ENCODE measurements at places on chromosomes 1 and 21.

DNA sequence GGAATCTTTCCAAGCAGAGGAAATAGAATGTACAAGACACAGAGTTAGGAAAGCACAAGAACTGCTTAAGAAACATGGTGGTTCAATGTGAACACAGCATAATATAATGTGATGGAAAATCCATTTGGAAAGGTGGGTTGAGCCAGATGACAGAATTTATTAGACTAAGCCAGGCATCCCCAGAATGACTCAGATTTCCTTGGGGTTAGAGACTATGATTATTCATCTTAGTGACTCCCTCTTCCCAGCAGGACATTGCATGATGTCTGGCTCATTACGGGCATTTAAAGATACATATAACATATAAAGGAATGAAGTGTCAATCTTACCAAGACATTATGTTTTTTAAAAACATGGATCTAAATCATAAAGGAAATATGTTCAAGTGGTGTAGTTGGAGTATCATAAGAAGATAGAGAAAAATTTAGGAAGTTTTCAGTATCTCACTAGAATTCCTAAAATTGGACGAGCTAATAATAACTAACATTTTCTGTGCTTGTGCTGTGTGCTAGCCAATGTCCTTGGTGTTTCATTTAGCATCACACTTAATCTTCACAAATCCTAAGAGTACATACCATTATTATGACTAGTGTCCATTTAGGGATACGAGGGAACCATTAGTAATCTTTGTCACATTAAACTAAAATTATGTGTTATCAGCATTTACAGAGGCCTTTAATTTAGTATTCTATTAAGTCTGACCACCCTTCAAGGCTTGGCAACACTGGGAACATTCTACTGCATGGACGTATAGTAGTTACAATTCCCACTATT is 41.0 kb upstream of the ST6GALNAC5 start:
- no peaks in the 10 kb centered on the region for H3K27me3 ChIP-seq
- no peak overlapping the region for H3K27ac ChIP-seq
- DNase-seq, result no peak
- H3K36me3 ChIP-seq, result no peaks in the 10 kb centered on the region

DNA sequence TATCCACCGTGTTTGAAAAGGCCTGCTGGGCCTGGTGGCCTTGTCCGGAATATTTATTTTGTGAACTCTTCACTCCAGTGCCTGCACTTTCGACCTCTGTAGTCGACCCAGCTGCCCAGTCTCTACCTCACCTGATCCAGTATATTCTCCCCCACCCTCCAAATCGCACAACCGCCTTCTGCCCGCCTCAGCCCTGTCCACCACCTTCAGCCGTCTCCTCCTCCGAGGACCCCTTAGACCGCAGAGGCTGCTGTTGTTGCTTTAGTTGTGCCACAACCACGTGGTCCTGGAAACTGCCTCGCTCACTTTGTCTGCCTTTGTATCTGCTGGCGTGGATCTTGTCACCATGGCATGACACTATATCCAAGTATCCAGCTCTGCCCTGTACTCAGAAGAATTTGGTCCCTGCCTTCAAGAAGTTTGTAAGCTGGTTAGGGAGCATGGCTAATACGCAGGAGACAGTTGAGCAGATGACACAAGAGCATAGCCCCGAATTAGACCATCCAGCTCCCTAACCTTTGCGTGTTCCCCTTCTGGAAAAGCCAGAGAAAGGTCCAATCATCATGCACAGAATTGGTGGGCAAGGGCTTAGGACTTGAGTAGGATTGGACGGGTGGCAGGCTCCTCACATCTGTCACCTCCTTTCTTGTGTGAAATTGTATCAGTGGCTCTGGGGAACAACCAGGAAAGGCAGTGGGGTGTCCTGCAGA is 1.5 kb downstream of the PHGDH start:
- no peak for DNase-seq
- peak overlapping the region; percentile 75 for H3K4me3 ChIP-seq
- H3K27me3 ChIP-seq, result no peaks in the 10 kb centered on the region
- peak overlapping the region; percentile 68 for H3K27ac ChIP-seq
- no peaks in the 10 kb centered on the region for H3K36me3 ChIP-seq

DNA sequence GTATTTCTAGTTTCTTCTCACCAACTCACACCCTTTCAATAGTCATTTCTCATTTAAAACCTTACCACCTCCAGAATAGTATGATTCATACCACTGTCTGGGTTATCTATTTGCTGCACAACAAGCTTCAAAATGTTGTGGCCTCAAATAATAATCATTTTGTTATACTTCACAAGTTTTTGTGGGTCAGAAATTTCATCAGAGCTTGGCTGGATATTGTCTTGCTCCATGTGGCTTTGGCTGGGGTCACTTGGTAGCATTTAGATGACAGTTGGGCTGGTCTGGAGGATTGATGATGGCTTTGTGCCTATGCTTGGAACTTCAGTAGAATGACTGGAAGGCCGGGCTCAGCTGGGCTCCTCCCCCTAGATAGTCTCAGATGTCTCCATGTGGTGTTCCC is 66.0 kb downstream of the TGFB2 start:
- H3K27me3 ChIP-seq, result no peaks in the 10 kb centered on the region
- H3K4me1 ChIP-seq, result no peaks in the 10 kb centered on the region
- no peak overlapping the region for H3K4me3 ChIP-seq
- no peaks in the 10 kb centered on the region for H3K36me3 ChIP-seq

DNA sequence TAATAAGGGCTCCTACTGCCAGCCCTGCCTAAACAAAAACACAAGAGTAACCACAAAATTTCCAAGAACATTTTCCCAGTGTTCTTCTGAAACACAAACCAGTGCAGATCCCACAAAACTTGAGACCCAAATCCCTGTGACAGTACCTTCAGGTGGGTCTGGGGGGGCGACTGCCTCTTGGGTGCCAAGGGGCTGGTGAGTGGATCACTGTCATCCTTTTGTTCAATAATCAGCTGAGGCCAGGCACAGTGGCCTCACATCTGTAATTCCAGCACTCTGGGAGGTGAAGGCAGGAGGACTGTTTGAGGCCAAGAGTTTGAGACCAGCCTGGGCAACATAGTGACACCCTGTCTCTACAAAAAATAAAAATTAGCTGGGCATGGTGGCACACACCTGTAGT is 87.6 kb downstream of the GLIS1 start:
- H3K4me3 ChIP-seq, result no peak overlapping the region
- no peaks in the 10 kb centered on the region for H3K27me3 ChIP-seq
- H3K36me3 ChIP-seq, result no peaks in the 10 kb centered on the region
- DNase-seq, result no peak
- no peaks in the 10 kb centered on the region for H3K4me1 ChIP-seq

- no peak for DNase-seq
- no peak overlapping the region for H3K27ac ChIP-seq
- H3K4me1 ChIP-seq, result no peaks in the 10 kb centered on the region
- H3K4me3 ChIP-seq, result no peak overlapping the region
- H3K27me3 ChIP-seq, result no peaks in the 10 kb centered on the region
Measured at GRCh38 chr1:82511441-82511840, 710.7 kb downstream of the ADGRL2 start.

- no peak overlapping the region for H3K27ac ChIP-seq
- H3K36me3 ChIP-seq, result no peaks in the 10 kb centered on the region
- H3K4me3 ChIP-seq, result no peak overlapping the region
- H3K4me1 ChIP-seq, result no peaks in the 10 kb centered on the region
- H3K27me3 ChIP-seq, result no peaks in the 10 kb centered on the region
Measured at GRCh38 chr21:45017039-45017960, 57.1 kb upstream of the ADARB1 start.

DNA sequence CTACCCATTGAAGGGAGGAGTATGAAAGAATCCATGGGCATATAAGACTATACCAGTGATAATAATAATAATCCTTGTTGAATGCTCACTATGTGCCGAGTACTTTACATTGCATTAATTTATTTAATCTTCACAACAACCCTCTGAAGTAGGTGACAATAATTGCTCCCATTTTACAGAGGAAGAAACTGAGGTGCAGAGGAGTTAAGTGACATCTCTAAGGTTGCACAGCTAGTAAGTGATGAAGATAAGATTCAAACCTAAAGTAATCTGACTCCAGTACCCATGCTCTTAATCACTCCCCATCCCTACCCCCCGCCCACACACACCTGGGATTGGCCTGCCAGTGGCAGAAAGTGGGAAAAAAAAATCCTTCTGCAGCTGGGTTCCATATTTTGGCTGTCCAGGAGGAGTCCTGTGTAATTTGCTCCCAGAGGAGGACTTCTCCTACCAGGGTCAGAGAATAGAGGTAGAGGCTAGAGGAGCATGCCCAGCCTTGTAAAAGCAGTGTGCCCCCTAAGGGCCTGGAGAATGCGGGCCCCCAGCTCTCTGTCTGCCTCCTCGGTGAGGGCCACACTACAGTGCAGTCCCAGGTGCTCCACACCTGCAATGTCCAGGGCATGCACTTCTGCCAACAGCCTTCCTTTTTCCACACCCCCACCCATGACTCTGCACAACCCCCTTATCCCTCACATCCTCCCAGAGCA is 57.8 kb downstream of the TMEM53 start:
- H3K4me3 ChIP-seq, result peak overlapping the region; percentile 43
- no peaks in the 10 kb centered on the region for H3K4me1 ChIP-seq

- no peak overlapping the region for H3K27ac ChIP-seq
- H3K4me3 ChIP-seq, result no peak overlapping the region
- H3K27me3 ChIP-seq, result no peaks in the 10 kb centered on the region
Measured at GRCh38 chr1:185453496-185454192, 136.6 kb upstream of the IVNS1ABP start.

GRCh38 chr1:58710190-58711085 is 10.6 kb upstream of the MYSM1 start:
- H3K36me3 ChIP-seq, result no peaks in the 10 kb centered on the region
- no peak for DNase-seq

DNA sequence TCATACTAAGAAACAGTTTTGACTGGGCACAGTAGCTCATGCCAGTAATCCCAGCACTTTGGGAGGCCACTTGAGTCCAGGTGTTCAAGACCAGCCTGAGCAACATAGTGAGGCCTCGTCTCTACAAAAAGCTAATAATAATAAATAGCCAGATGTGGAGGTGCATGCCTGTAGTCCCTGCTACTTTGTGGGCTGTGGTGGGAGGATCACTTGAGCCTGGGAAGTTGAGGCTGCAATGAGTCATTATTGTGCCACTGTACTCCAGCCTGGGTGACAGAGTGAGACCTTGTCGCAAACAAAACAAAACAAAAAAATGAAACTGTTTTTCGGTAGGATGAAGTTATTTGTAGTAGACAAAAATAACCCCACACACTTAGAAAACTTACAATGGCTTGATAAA is 19.0 kb upstream of the OLFM3 start:
- H3K4me1 ChIP-seq, result no peaks in the 10 kb centered on the region
- no peak overlapping the region for H3K27ac ChIP-seq
- H3K27me3 ChIP-seq, result no peaks in the 10 kb centered on the region

- no peak overlapping the region for H3K27ac ChIP-seq
- DNase-seq, result peak; percentile 97
- H3K27me3 ChIP-seq, result no peaks in the 10 kb centered on the region
- H3K36me3 ChIP-seq, result no peaks in the 10 kb centered on the region
Measured at GRCh38 chr1:230308039-230308438, 118.1 kb downstream of the PGBD5 start.

GRCh38 chr1:50490640-50491039 is 67.4 kb upstream of the DMRTA2 start:
- H3K27me3 ChIP-seq, result no peaks in the 10 kb centered on the region
- DNase-seq, result no peak
- no peaks in the 10 kb centered on the region for H3K4me1 ChIP-seq
- H3K36me3 ChIP-seq, result no peaks in the 10 kb centered on the region

DNA sequence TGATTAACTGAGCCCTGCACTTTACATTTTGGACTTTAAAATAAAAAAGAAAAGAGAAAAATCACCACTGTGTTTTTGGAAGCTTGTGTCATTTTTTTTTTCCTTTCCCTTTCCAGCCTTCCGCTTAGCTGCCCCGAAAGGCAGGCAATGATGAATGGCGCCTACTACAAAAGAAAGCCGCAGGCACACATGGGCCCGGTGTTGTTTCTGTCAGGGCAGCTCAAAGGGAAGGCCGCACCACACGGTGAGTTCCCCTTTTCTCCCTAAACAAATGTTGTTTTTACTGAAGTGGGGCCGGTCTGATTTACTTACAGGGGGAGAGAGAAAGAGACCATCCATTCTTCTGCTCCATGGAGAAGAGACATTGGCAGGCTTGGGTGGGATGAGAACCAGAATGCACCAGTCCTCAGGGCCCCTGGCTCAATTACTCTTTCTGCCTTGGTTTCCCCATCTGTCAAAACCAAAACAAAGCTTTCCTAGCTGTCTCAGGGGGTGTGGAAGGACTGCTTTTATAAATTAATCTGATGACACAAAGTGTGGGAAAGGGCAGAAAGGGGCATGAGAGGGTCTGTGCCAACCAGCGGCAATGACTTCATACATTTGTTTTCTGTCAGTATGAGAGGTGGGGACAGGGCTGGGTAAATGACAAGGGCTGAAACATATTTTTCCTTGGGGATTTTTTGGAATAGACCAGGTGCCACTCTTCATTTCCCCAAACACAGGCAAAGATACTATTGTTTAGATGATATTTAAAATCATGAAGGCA is 91.4 kb upstream of the PLXNA2 start:
- no peak overlapping the region for H3K27ac ChIP-seq
- no peak for DNase-seq
- H3K4me1 ChIP-seq, result no peaks in the 10 kb centered on the region
- no peak overlapping the region for H3K4me3 ChIP-seq
- H3K27me3 ChIP-seq, result no peaks in the 10 kb centered on the region

- DNase-seq, result no peak
- H3K27me3 ChIP-seq, result no peaks in the 10 kb centered on the region
- no peak overlapping the region for H3K27ac ChIP-seq
Measured at GRCh38 chr1:10851024-10852013, 54.9 kb upstream of the CASZ1 start.

- DNase-seq, result no peak
- no peak overlapping the region for H3K4me3 ChIP-seq
- no peak overlapping the region for H3K27ac ChIP-seq
- H3K36me3 ChIP-seq, result no peaks in the 10 kb centered on the region
Measured at GRCh38 chr1:184340984-184341383, 45.8 kb upstream of the C1orf21 start.

DNA sequence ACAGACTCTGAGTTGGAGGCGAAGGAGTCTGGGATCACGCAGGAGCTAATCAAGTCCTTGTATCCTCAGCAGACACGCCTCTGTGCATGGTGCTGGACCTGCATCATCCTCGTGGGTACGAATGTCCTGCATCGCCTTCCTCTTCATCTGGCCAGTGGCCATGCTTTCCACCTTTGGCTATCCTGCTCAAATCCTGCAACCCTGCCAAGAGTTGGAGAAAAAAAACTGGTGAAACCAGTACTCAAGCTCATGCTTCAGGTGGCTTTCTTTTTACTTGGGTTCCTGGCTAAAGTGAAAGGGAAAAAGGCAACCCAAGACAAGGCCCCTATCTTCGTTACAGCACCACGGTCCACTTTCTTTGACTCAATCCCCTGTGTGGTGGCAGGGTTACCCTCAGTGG is 8.9 kb downstream of the SETSIP start:
- H3K4me3 ChIP-seq, result no peak overlapping the region
- DNase-seq, result no peak
- H3K36me3 ChIP-seq, result no peaks in the 10 kb centered on the region
- no peaks in the 10 kb centered on the region for H3K4me1 ChIP-seq
- no peaks in the 10 kb centered on the region for H3K27me3 ChIP-seq
- H3K27ac ChIP-seq, result no peak overlapping the region

All from pancreas (tissue), 10 donors.